Activated CD4-positive, CD25-positive, alpha-beta regulatory T cell (primary cell): ENCODE measurements at places on chromosomes 7 and 10.

GRCh38 chr7:85627791-85628586, 441.1 kb upstream of the SEMA3D start:
- DNase-seq, result no peak

- DNase-seq, result no peak
Measured at GRCh38 chr10:31118556-31118955, 86.9 kb upstream of the ZNF438 start.

GRCh38 chr7:77696057-77696642, at the start of gene RSBN1L:
TSS of gene RSBN1L (plus strand) at chr7:77696459. CDS start at chr7:77696470, 11 bp downstream.
- peak; percentile 97 for DNase-seq

DNA sequence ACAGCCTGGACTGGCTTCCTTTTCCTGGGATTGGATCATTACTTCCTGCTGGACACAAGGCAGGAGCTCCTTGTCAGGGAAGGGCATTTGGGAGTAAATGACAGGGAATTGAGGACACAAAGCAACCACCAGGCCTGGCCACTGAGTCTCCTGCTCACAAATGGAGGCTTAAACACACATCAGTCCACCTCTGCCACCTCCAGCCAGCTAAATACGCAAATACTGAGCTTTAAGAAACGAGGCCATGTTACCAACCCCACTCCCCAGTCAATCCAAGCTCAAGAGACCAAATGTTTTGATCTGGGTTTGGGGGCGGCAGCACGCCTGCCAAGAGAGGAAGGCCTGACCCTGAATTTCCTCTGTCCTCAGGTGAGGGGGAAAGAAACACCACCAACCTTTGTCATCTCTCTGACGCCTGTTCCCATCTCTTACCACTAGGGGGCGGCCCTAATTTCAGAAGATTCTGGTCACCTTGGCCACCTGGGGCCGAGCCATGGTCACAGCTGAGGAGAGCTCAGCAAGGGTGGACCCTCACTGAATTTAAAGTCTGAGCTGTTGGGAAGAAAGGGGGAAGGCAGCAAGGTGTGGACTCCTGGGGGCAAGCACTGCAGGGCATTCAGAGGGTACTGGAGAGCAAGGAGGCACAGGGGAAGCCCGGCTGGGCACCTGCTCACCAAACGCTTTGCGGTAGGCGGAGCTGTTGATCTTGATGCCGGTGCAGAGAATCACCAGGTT, 16.5 kb downstream of the AIFM2 start:
- DNase-seq, result peak; percentile 27

DNA sequence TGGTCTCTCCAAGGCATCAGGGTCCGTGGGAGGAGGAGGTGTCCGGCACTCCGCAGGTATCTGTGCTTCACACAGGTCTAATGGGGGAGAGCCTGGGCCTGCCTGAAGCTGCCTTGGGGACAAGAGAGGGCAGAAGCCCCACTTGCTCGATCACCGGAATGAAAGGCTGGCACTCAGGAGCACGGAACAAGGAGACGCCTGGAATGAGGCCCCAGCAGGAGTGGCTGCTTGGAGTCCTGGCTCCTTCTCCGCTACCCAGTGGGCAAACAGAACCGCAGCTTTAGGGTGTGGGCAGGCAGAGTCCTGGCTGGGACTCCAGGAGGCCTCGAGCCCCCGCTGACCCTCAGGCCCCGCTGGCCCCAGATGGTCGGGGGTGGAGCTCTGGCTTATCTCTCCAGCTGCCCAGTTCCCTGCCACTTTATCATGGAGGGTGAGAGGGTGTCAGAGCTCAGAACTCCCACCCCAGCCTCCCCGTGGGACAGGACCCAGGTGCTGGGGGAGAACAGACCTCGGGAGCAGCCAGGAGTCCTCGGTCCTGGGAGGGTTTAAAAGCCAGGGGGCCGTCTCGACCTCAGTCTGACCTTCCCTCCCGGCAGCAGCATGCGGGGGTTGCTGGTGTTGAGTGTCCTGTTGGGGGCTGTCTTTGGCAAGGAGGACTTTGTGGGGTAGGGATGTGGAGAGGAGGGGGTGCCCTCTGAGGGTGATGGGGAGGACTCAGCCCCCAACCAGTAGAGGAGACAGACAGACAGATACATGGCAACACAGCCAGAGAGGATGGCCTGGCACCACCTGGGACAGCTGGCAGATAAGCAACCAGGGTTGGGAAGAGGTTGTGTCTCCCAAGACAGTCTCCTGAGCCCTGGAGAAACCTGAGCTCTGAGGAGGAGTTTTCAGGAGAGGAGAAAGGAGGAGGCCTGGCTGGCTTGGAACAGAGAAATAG, at the start of gene CPA1:
Gene CPA1 (plus strand): TSS at position 574 of the 940 bp plus-strand sequence. CDS start 27 bp downstream, at position 601.
- DNase-seq, result no peak

DNA sequence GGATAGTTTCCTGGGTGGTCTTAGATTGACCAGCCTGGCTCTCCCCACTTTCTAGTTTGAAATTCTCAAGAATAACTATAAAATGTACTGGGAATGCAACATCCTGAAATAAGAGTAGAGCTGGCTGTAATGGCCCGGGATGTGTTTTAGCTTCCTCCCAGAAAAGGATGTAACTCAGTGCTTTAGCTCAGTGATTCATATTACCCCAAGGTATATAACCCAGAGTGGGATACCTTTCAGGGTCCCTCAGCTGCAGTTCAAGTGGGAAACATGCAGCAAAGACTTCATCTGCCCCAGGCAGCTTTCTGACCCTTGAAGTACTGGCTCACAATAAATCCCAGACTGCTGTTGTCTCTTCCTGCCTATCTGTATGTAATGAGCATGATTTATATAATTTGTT, 666.7 kb upstream of the KCND2 start:
- no peak for DNase-seq

DNA sequence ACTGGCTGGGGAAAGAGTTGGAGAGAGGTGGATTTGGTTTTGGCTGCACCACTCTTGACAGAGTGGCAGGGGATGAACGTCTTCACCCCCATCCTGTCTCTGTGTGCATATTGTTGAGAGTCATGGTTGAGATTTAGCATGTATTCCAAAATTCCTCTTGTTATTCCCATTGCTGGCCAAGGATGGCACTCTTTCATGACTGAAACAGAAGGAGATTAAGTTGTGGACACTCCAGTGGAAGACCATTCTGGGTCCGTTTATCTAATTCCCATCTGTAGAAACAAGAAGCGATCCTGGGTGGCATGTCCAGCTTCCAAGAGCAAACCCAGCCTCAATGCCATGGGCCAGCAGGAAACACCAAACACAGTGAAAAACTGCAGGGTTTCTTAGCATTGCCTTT, 469.0 kb upstream of the IGFBP3 start:
- DNase-seq, result no peak

- no peak for DNase-seq
Measured at GRCh38 chr10:121024905-121025584, 173.9 kb downstream of the WDR11 start.

- DNase-seq, result peak; percentile 45
Measured at GRCh38 chr10:5446390-5446926, 34.1 kb downstream of the NET1 start.
